ENCODE measurements at places on chromosomes 11 and 22. TPM values are rescaled to one million over a fixed set of nuclear protein-coding genes. Genes with fewer than 3 reads are reported as not detected.

The MIOX gene
- total RNA-seq, result under 0.01 TPM

The GP1BB gene
- total RNA-seq, result 1.8 TPM

The TNKS1BP1 gene
- 74.6 TPM for total RNA-seq

The GDPD4 gene
- not detected for total RNA-seq

The NAALAD2 gene
- total RNA-seq, result 1.8 TPM

The LIMK2 gene
- 25.0 TPM for total RNA-seq

GRCh38 chr11:20213790-20214189, 53.5 kb upstream of the DBX1 start:
- no peak for DNase-seq

DNA sequence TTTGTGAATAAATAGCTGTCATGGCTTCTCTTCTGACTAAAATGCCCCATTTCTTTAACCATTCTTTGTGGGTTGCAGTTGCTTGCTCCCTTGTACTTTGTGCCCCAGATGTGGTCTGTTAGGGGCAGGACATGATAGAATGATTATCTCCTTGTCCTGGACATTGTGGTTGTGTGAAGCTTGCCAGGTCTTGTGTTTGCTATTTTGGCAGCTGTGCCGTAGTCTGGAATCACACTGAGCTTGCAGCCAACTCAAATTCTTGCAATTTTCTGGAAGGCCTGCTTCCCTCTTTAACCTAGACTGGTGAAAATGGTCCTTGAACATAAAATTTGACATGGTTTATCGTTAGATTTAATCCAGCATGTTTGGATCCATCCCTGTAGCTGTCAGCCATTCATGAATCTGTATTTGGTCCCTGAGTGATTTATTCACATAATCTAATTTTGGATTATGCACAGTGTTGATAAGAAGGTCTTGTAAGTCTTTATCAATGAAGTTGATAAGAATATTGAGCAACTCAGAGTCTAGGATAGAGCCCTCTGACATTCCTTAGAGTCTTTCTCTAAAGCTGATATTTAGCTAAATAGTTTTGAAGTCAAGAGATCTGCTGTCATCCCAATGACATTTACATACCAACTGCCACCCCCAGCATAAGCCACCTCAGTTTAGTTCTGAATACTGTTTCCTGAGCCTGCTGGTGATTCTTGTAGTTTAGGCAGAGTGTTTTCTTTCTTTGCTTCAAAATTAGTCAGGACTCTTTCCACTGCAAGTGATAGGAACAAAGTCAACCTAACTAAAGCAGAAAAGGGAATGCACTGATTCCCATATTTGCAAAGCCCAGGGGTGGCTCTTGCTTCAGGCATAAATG, 9.8 kb downstream of the SPON1 start:
- DNase-seq, result peak; percentile 55

- DNase-seq, result no peak
Observed at GRCh38 chr11:5247472-5248192, 2.0 kb downstream of the HBG1 start.

GRCh38 chr11:123321636-123322035, 108.4 kb upstream of the GRAMD1B start:
- no peak for DNase-seq

DNA sequence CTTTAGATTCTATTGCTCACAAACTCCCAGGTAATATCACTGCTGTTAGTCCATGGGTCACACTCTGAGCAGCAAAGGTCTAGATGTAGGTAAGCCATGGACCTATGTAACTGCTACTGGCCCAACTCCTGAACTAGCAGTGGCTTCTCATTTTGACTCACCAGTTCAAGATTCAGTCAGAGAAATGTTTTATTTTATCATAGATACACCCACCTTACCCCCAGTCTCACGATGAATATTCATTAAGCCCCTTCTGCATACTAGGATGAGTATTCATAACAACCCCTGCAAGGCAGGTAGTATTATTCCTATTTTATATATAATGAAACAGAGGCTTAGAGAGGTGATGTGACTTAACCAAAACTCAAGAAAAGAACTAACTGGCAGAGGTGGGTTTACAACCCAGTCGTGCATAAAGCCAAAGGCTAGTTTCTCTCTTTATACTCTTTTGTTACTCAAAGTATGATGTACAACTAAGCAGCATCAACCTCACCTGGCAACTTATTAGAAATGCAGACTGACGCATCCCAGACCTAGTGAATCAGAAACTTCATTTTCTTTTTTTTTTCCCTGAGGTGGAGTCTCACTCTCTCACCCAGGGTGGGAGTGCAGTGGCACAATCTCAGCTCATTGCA, 957.6 kb upstream of the CCDC90B start:
- no peak for DNase-seq

DNA sequence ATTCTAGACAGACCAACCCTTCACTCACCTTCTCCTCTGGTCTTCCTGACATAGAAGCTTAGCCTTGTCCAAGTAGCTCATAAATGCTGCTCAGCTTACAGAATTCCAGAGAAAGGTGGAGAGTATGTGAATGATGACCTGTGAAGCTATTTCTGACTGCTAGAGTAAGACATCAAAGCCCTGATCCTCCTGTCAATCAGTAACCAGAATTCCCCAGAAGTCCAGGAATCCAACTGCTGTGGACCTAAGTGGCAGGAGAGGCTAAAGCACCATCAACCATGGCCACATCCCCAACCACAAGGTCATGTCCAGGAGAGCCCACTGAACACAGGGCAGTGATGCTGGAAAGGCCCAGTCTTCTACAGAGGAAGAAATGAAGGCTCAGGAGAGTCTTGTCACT, 2.6 kb downstream of the OR51G2 start:
- no peak for DNase-seq

- peak; percentile 95 for DNase-seq
Observed at GRCh38 chr11:85941380-85941973, 86.3 kb downstream of the CCDC83 start.
